Esophagus squamous epithelium (tissue), 5 donors: ENCODE measurements at places on chromosomes 12 and 14. TPM values are rescaled to one million over a fixed set of nuclear protein-coding genes. Genes with fewer than 3 reads are reported as not detected.

ST8SIA1 gene
- 0.70 TPM for total RNA-seq

SERPINA9 gene
- not detected for total RNA-seq

MYH6 gene
- total RNA-seq = not detected

C3AR1 gene
- 0.15 TPM for total RNA-seq

C1S gene
- total RNA-seq = 25.2 TPM

ATL1 gene
- 5.7 TPM for total RNA-seq
